ENCODE measurements at places on chromosomes 16 and 17. TPM values are rescaled to one million over a fixed set of nuclear protein-coding genes. Genes with fewer than 3 reads are reported as not detected.

- H3K27me3 ChIP-seq, result no peaks in the 10 kb centered on the region
- H3K4me1 ChIP-seq, result no peaks in the 10 kb centered on the region
- no peak overlapping the region for H3K4me3 ChIP-seq
- DNase-seq, result no peak
- no peaks in the 10 kb centered on the region for H3K36me3 ChIP-seq
These were observed 683.8 kb upstream of the EEF2KMT start for GRCh38 chr16:5781436-5781835.

- no peak overlapping the region for H3K27ac ChIP-seq
- DNase-seq, result no peak
- H3K4me3 ChIP-seq, result no peak overlapping the region
- no peaks in the 10 kb centered on the region for H3K4me1 ChIP-seq
These were observed 16.6 kb downstream of the TUBD1 start for GRCh38 chr17:59876107-59876506.

- peaks cover 12% of the 10 kb centered on the region for H3K36me3 ChIP-seq
- no peak for DNase-seq
- H3K4me3 ChIP-seq, result no peak overlapping the region
- H3K4me1 ChIP-seq, result peaks cover 8% of the 10 kb centered on the region
These were observed 1.1 kb downstream of the NAA38 start for GRCh38 chr17:7856011-7856810.

- no peak overlapping the region for H3K4me3 ChIP-seq
- no peak overlapping the region for H3K27ac ChIP-seq
- no peaks in the 10 kb centered on the region for H3K36me3 ChIP-seq
- H3K27me3 ChIP-seq, result peaks cover 30% of the 10 kb centered on the region
These were observed 612.1 kb upstream of the SALL1 start for GRCh38 chr16:51763072-51763661.

GRCh38 chr16:70159355-70160348 is 13.9 kb upstream of the CLEC18C start:
- DNase-seq, result no peak
- peaks cover 11% of the 10 kb centered on the region for H3K36me3 ChIP-seq
- H3K4me3 ChIP-seq, result no peak overlapping the region
- H3K27me3 ChIP-seq, result no peaks in the 10 kb centered on the region
- H3K4me1 ChIP-seq, result no peaks in the 10 kb centered on the region

DNA sequence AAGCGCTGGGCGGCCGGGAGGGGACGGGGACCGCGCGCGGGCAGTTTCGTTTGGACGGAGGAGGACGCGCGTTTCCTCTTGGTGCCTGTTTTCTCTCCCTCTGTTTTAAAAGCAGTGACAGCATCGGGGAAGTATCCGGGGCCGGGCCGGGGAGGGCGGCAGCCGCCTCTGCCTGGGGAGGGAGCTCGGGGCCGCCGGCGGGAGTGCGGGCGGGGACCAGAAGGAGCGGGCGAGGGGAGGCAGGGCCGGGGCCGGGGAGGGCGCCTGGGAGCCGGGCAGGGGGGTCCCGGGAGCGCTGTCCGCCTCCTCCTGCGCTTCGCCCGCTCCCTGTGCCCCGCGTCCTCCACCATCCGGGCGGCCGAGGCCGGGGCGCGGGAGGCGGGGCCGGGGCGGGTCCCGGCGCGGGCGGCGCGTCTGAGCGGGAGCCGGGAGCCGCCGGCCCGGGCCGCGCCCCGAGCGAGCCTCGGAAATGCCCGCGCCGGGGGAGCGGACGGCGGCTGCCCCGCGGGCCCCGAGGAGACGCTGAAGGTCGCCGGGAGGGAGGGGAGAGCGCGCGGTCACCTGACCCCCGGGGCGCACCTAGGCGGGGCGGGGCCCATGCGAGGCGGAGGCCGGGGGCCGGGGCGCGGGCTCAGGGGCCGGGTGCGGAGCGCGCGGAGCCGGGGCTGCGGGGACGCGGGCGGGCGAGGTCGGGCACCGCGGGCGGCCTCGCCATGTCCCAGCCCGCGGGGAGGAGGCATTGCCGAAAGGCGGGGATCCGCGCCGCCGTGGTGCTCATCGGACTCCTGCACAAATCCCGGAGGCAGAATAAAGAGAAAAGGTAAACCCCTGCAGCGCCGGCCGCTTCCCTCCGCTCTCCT is 57.3 kb downstream of the RAP1GAP2 start:
- H3K27me3 ChIP-seq, result peaks cover 3% of the 10 kb centered on the region
- H3K36me3 ChIP-seq, result no peaks in the 10 kb centered on the region
- peak overlapping the region; percentile 81 for H3K4me3 ChIP-seq
- H3K4me1 ChIP-seq, result peaks cover 19% of the 10 kb centered on the region
- no peak overlapping the region for H3K27ac ChIP-seq
- DNase-seq, result peak; percentile 87

- no peaks in the 10 kb centered on the region for H3K36me3 ChIP-seq
- H3K27me3 ChIP-seq, result peaks cover 85% of the 10 kb centered on the region
- peaks cover 6% of the 10 kb centered on the region for H3K4me1 ChIP-seq
- no peak overlapping the region for H3K4me3 ChIP-seq
- no peak overlapping the region for H3K27ac ChIP-seq
These were observed 19.6 kb upstream of the HOXB9 start for GRCh38 chr17:48645639-48646182.

GRCh38 chr16:20931066-20931600 is 30.6 kb downstream of the LYRM1 start:
- H3K36me3 ChIP-seq, result no peaks in the 10 kb centered on the region
- peaks cover 14% of the 10 kb centered on the region for H3K27me3 ChIP-seq
- H3K27ac ChIP-seq, result no peak overlapping the region
- no peak overlapping the region for H3K4me3 ChIP-seq

DNA sequence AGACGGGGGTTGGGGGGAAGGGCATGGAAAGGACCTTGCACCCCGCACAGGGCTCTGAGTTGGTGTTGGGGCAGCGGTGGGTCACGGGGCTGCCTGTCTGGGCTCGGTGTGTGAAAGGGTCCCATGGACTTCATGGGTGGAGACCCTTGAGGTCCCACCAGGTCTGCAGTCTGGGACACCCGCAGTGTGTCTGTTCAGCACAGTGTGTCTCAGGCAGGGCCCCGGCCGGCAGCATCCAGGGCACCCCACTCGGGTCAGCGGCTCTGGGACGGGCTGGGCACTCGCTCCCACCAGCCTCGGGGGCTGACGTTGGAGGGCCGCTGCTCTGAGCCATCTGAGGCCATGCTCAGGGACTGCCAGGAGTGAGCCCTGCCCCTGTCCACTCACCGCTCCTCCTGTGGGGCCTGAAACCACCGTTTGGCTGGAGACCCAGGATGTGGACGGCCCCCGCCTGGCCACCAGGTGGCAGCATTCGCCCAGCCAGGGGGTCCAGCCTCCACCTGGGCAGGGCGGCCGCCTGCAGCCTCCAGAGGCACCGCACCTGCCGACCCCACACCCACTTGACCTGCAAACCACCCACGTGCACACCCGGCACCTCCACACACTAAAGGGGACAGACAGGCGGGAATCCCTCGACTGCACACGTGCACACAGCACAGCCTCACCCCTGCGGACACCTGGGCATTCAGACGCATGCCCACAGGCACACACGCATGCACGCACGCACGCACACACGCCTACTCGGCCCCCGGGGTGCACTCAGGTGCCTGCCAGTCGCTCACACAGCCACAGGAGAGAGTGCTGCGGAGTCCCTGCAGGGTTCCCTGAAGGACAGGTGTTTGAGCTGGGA is 10.1 kb upstream of the ZFPM1 start:
- H3K27ac ChIP-seq, result no peak overlapping the region
- no peaks in the 10 kb centered on the region for H3K36me3 ChIP-seq
- no peak overlapping the region for H3K4me3 ChIP-seq
- H3K4me1 ChIP-seq, result no peaks in the 10 kb centered on the region

DNA sequence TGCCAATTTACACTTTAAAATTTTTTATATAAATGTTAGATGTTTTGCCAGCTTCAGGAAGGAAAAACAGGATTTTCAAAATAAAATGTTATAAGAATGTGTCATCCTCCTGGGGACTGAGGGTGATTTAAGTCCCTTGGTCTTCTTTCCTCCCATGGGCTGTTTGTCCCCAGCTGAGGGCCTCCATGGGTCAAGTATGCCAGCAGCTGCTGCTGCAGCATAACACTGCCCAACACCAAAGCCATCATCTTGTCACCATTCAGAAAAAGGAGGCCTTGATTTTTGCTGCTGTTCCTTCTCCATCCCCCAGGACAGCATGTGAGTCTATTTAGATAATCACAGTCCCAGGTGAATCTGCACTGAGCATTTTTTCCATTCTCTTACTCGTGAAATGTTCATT is 188.5 kb downstream of the LGALS9B start:
- no peak overlapping the region for H3K4me3 ChIP-seq
- H3K27ac ChIP-seq, result no peak overlapping the region
- DNase-seq, result no peak

GRCh38 chr17:5373112-5373511 is 46.4 kb downstream of the NUP88 start:
- H3K27ac ChIP-seq, result no peak overlapping the region
- H3K27me3 ChIP-seq, result no peaks in the 10 kb centered on the region
- no peak for DNase-seq
- H3K36me3 ChIP-seq, result peaks cover 54% of the 10 kb centered on the region

PITPNM3 gene
- 0.94 TPM for total RNA-seq

CMTM3 gene
- 104 TPM for total RNA-seq

NPIPB4 gene
- total RNA-seq, result 153 TPM

SOST gene
- total RNA-seq, result not detected

SCNN1B gene
- not detected for total RNA-seq

TBC1D3G gene
- not detected for total RNA-seq

RAD51D gene
- total RNA-seq, result 18.2 TPM

LGALS9 gene
- total RNA-seq, result 3.1 TPM

ABCC6 gene
- total RNA-seq, result 2.1 TPM

All from osteocyte (in vitro differentiated cells).